ENCODE measurements at places on chromosomes 5 and 9.

- no peak for DNase-seq
Measured at GRCh38 chr5:53820119-53820801, 259.8 kb downstream of the NDUFS4 start.

DNA sequence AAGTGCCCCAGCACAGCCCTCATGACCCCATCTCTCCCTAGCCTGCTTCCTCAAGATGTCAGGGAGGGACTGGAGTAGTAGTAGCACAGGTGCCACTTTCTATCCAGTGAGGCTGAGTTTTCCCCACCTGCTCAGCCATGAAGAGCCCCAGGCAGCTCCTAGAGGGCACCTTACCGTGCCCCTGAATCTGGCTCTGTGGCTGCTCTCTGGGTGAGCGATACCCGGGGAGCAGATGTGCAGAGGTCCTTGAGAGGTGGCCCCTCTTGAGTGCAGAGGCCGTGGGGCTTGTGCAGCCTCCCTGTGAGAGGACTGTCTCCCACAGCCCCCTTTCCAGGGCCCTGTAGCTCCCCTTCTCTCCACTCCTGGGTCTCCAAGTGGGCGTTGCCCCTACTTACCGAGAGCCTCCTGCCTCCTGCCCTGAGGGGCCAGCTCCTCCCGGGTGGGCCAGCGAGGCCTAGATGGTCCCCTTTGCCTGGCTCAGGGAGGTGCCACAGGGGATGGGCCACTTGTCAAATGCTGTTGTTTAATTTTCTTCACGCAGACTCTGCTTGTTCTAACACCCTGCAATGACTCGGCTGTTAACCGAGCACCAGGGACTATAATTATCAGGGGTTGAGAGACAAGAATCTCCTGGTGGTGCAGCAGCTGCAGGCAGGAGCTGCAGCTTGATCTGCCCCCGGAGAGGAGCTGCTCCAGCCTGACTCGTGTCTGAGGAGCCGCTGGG lies 29.6 kb upstream of the PITX1 start:
- no peak for DNase-seq

- peak; percentile 75 for DNase-seq
Measured at GRCh38 chr5:41843456-41844370, 26.5 kb downstream of the OXCT1 start.

DNA sequence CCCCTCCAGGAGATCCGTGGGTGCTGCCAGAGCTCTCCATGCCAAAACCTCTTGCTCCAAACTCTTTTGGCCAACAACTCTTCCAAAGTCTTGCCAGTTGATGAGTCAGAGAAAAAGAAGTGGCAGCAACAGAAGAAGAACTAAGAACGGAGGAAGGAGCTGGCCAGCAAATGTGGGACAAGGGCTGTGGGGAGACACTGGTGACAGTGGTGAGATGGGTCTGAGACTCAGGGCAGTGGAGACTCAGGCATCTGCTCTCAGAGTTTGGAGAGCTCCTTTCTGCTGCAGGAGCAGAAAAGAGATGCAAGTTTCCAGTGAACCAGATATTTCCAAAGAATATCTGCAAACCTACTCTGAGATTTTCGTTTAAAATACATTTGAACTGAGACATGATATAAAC lies 92.3 kb upstream of the SEMA6A start:
- no peak for DNase-seq

DNA sequence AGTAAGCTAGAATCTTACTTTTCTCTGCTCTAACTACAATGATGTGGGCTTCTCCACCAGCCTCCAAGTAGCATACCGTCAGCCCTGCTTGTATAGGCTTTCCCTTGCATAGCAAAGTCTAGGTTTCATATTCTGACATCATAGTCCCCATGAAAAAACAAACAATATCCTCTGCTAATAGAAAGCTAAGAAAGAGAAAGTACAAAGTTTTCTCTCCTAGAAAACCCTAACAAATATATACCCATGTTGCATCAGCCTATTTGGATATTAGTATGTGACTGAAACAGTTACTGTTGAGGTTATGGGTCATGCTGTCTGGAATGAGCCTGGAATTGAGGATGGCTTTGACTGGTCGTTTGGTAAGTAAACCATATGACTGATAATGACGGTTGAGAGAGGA lies 1696.0 kb downstream of the MAT2B start:
- DNase-seq, result no peak

- DNase-seq, result peak; percentile 50
Measured at GRCh38 chr5:134509308-134510040, 16.0 kb upstream of the JADE2 start.

DNA sequence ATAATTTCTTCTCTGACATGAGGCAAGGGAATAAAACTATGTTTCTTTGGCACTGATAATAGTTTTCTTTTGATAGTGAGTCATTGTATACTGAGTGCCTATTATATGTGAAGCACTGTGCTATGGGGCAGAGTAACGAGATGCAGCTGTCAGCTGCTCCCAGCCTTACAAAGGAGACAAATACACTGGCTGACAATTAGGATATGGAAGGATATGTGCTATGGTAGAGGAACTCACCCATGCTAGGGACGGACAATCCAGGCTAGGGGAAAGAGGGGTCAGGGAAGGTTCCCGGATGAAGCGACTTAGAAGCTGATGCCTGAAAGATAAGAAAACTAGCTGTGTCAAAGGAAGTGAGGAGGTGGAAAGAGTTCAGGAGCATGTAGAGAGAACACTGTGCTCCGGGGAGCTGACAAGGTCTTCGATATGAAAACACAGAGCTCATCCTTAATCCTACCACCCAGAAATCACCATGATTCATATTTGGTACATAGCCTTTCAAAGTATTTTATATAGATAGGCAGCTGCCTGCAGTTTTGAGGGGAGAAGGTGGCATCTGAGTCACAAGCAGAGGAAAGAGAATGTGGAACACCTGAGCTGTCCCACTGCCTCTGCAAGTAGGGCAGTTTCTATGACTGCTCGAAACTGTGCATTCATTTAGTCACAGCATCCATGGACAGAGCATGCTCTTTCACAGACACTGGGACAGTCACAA lies 12.1 kb downstream of the BSPRY start:
- peak; percentile 83 for DNase-seq

- DNase-seq, result peak; percentile 35
Measured at GRCh38 chr5:10199692-10200091, 50.0 kb downstream of the ATPSCKMT start.

DNA sequence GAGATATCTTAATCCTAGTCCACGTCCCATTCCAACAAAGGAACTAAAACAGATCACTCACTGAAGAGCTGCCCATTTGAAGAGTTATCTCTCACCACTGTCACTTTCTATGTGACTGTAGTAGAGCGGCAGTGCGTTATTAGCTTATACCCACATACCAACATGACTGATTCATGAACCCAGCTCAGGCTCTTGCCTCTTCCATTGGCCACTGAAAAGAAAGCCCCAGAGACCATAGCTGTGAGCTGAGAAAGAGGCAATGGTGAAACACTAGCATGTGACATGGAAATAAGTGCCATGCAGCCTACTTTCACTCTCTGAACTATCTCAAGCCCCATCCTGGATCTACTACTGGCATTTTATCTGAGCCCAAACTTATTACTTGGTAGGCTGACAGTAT lies 151.7 kb upstream of the MOCS2 start:
- DNase-seq, result peak; percentile 41

GRCh38 chr9:5388026-5388819 lies 48.5 kb upstream of the RLN1 start:
- DNase-seq, result peak; percentile 35

DNA sequence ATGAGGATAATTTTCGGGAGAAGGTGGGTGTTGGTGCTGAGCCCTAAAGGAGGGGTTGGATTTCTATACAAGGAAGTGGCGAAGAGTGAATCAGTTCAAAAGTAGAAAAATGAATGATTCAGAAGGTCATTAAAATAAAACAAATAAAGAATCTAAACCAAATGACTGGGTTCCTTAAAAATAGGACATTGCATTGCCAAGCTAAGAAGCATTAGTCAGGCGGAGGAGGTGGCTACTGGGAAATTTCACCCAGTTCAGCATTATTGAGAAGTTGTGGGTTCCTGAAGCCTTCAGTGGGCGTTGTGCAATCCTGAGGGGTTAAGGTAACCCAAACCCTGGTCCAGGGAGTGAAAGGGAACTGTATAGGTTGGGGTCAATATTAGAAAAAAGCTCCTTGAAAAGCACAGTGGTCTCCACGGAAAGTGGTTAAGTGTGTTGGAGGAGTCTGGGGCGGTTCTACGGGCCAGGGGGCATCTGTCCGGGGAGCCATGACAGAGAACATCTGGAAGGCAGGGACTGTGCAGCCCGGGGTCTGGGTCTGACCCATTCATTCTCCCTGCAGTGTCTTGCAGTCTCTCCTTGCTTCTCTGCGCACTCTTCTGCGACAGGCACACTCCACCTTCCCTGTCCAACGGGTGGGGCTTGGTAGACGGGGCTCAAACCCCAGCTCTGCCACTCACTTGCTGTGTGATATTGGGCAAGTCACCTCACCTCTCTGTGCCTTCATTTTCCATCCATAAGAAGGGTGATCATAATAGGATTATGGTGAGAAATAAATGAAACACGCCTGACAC lies 27.6 kb upstream of the DUSP1 start:
- DNase-seq, result peak; percentile 91

DNA sequence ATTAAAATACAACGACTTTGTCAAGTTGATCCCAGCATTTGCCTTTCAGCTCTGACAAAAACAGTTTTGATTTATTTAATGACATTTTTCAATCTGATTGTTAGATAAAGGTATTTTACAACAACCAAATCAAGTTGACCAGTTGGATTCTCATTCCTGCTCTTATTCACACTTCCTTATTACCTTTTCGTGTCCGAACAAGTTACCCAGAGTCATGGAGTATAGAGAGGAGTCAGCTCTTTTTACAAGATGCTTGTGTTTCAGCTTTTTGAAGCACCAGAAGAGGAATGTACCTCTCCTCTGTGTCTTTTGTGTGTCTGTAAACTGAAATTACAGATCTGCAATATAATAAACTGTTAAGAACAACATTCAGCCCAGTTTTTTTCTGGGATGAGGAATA lies 151.3 kb upstream of the TMEM161B start:
- DNase-seq, result no peak

DNA sequence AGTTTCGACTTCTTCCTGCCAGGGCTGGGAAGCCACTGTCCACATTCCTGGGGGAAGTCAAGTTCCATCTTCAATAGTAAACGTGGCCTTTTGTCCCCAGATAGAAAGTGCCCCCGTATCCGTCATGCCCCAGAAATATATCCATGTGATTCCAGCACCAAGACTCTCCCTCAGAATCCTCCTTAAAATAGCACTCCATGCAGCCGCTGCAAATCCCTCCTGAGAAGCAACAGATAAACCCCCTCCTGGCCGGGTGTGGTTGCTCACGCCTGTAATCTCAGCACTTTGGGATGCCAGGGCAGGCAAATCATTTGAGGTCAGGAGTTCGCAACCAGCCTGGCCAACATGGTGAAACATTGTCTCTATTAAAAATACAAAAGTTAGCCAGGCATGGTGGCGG lies 126.1 kb downstream of the OLFM1 start:
- no peak for DNase-seq

Measured in foreskin fibroblast (primary cell).